Fibroblast of pulmonary artery (primary cell): ENCODE measurements at places on chromosomes 11 and 22.

GRCh38 chr22:38782402-38783094 lies 11.4 kb downstream of the DNAL4 start:
- DNase-seq, result peak; percentile 71

DNA sequence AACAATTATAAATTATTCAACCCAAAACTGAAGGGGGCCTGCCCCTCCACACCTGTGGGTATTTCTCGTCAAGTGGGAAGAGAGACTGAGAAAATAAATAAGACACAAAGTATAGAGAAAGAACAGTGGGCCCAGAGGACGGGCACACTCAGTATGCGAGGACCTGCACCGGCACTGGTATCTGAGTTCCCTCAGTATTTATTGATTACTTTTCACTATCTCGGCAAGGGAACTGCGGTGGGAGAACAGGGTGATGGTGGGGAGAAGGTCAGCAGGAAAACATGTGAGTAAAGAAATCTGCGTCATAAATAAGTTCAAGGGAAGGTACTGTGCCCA lies 3.2 kb downstream of the C11orf54 start:
- DNase-seq, result no peak

DNA sequence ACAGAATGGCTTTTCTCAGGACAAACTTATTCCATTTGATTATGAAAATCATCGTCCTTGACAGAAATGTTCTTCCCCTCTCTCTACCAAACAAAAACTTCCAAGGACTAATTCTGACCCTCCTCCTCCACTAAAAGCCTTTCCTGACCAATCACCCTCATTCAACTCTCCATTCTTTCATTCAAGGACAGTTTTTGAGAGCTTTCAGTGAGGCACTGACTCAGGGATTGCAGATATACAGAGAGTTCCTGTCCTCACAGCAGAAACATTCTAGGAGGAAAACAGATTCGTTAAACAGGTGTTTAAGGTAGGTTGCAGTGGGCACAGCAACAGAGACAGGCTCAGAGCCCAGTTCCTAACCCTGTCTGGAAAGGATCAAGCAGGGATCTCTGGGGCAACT lies 41.5 kb downstream of the OR4D9 start:
- no peak for DNase-seq

DNA sequence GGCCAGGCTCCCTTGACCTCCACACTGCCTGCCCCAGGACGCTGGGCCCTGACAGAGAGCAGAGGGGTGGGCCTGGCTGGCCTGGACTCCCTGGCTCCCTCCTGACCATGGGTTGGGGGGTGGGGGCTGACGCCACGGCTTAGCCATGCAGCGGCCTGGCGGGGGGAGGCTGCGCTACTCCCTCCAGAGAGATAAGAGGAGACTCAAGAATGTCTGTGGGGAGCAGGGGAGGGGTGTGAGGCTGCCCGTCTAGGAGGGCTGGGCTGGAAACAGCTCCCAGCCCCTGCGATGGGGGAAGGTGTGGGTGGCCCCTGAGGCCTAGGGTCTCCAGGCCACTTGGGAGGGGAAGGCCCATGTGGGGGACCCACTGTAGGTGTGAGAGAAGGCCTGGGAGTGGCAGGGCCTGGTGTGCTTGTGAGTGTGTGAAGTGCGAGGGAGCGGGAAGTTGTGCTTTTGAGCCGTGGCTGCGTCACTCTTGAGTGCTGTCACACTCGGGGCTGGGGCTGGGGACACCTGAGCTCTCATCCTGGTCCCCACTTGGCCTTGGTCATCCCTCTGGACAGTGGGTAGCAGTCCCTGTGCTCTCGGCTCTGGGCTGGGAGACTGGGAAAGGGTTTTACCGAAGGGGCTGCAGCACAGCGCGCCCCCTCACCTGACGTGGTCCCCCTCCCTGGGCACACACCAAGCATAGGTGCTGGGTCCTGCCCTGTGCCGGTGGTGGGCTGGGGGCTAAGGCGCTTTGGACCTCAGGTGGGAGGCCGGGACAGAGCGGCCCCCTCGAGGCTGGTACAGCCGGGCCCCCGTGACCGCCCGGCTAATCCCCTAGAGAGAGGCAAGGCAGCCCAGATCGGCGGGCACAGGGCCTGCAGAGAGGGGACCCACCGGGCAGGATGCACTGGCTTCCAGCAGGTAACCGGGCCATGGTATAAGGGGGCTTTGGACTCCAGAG lies 2.4 kb downstream of the MYRF start:
- peak; percentile 71 for DNase-seq

- no peak for DNase-seq
Observed at GRCh38 chr11:116697639-116698038, 75.1 kb downstream of the BUD13 start.

GRCh38 chr11:34542089-34542488 lies 28.5 kb upstream of the ELF5 start:
- no peak for DNase-seq

DNA sequence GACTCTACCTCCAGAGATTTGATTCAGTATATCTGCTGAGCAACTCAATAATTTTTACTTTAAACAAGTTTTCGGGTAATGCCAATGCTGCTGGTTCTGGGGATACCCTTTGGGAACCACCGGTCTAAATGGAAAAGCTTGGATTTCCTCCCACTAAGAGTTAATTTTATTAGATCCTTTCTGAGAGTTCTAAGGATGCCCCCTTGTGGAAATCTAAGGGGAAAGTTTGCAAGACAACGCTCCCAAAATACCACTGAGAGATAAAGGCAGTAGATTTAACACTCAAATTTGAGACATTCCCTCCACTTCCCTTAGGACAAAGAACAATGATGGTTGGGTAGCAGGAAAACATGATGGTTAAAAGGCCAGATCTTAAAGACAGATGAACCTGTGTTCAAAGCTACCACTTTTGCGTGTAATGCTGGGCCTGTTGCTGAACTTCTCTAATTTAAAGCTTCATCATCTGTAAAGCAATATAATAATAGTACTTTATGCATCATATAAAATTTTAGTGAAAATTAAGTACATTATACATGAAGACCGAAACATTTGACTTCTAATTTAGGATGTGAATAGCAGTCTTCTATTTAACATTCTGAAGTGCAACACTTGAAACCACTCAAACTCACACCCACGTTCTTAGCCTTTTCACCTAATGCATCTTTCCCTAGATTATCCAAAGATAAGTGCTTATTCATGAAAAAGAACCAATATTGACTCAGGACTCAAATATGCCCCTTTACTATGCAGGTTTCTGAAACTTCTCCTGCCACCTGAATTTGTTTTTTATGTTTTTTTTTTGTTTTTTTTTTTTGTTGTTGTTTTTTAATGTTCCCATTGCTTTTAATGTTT lies 110.1 kb upstream of the LUZP2 start:
- DNase-seq, result peak; percentile 65

GRCh38 chr22:25364736-25365241 lies 145.3 kb downstream of the CRYBB2 start:
- no peak for DNase-seq

DNA sequence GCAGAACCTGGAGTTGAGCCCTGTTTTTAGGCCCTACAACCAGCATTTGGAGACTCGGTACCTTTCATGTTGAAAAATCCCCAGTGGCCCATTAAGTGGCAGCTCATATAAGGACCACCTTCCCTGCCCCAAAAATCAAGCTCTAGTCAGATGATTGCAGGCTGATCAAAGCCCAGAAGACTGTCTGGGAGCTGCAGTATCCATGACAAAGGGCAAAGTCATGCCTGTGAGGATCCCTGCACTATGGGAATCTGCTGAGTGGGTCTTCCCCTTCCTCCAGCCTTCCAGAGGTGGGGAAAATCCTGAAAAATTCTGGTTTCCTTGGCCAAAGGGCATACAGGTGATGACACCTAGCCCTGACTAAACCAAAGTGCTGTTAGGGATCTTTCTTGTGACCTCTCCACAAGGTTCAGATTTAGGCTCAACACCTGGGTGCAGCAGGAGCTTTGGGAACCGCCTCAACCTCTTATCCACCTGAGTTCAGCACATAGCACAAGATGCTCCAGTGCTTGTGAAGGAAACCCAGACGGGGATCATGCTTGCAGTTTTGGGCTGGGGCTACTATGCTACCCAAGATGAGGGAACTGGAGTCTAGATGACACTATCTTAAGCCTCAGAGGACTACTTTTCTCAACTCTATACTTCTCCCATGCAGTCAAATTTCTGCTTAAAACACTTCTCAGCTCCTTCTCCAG lies 1.2 kb upstream of the TRIM3 start:
- no peak for DNase-seq

DNA sequence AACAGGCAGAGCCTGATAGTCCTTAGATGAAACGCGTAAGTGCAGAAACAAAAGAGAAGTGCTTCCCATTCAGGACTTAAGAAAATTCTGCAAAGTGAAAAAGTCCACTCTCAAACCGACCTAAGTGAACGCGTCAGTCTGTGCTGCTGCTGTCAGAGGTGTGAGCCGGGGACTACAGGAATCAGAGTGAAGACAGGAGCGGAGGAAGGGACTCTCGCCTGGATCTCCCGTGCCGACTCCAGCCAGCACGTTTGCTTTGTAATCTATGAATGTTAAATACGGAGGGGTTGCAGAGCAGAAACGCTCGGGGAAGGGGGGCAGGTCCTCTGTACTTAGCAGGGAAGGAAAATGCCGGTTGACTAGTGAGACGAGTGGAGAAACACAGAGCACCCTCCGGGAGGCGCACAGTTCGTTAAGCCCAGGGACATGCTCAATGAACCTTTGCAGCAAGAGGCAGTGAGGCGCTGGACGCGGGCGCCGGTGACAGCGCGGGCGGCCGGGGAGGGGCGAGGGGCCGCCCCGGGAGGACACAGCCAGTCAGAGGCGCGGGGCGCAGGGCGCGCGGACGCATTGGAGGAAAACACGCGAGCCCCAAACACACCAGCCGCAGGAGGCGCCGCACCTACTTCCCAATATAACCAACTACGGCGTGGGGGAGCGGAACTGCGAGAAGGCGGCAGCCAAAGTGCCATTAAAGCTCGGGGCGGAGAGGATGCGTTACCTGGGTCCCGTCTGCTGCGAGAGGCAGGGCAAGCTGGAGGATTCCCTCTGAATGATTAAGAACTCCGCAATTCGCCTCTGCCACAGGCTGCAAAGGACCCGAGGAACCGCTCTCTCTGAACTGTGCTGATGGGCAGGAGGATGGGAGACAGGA lies at the start of gene CNTN5:
CNTN5 (plus strand) TSS at position 598 of the 874 bp plus-strand sequence.
- peak; percentile 49 for DNase-seq

DNA sequence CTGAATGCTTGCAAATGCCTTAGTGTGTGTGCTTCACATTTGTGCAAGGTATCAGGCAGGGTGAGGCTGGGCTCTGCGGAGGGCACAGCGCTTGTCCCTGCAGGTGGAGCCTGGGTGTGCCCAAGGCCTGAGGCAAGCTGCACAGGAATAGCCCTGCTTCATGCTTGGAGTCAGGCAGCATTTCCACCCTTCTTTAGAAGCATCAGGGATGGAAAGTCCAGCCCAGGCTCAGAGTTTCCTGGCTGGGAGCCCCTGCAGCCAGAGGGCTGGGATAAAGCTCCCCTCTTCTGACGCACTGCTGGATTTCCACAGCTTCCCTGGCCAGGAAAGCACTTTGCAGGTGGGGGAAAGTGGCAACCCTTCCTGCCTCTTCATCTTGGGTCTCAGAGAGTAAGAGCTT lies 63.4 kb downstream of the GALNT18 start:
- DNase-seq, result no peak

DNA sequence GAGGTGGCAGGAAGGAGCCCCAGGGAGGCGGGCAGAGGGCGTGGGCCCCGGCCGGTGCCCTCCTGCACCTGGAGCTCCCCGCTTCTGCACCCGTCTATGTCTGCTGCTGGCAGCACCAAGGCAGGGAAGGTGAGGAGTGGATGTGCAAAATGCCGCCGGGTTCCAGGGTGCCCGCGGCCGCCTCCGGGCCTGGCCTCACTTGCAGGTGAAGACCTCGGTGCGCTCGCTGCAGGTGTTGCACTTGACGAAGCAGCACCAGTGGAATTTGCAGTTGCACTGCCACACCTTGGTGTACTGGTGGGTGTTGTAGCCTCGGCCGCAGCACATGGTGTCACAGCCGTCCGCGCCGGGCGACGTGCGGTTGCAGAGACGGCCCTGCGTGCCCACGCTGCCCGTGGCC lies 54.3 kb downstream of the WNT7B start:
- DNase-seq, result no peak

GRCh38 chr22:31681349-31682345 lies 19.6 kb upstream of the PISD start:
- DNase-seq, result peak; percentile 17

GRCh38 chr11:27558401-27558800 lies 51.8 kb upstream of the LIN7C start:
- peak; percentile 29 for DNase-seq

DNA sequence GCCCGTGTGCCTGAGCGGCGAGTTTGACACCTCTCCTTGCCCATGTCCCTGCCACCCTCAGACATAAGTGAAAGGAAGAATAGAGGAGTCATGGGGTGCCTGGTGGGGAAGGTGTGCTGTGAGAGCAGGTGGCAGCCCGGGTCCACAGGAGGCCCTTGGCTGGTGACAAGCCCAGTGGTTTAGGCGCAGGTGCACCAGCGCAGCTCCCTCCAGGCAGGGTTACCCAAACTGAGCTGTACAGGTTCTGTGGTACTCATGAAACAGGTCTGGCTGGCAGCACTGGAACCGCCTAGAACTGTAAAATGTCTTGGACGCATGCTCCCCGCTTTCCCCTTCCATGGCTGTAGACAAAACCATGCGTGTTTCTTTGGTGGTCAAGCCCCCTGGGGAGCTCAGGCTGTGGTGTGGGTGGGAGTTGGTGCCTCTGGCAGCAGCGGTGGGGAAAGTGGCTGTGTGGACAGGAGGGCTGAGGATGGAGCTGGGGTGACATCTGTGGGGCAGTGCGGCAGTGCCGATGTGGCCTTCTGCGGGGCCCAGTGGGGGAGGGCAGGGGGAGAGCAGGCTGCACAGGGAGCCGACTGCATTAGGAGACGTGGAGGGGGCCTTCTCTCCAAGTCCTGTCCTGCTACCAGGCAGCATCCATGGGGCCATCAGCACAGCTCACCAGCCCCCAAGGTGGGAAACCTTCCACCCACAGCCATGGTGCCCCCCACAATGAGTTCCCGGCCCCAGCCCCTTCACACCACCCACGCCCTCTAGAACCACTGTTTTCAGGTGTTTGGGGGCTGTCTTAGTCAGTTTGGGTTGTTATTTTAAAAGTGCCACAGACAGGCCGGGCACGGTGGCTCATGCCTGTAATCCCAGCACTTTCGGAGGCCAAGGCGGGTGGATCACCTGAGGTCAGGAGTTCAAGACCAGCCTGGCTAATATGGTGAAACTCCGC lies 5.6 kb upstream of the GTSE1 start:
- DNase-seq, result no peak

DNA sequence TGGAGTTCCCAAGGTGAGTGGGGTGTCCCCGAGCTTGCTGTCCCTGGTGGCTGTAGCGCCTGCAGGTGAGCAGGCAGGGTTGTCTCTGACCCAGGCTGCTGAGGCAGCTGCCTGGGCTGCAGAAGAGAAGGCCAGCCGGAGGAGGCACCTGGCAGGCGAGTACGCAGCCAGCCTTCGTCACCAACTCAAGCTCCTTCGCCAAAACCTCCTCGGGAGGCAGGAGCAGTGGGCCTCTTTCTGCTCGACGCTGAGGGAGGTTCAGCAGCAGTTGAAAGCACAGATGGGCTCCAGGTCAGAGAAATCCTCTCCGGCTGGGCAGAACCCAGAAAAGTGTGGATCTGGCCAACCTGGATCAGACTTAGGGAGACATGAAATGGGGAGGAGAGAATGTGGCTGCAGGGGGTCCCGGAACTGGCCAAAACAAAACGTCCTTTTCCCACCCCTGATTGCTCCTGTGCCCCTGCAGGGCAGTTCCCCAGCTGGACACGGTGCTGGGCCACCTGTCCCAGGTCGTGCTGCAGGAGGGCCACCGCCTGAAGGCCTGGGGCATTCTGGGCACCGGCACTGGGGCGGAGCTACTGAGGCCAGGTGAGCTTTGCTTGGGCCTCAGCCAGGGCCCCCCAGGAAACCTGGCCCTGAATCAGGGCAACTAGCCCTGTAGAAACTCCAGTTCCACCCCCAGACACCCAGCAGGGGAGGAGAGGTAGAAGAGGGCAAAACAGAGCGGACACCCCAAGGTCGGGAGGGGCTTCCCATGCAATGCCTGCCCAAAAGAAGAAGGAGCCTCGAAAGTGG lies 56.7 kb downstream of the BTG4 start:
- no peak for DNase-seq
